ENCODE measurements at places on chromosomes 1 and 21. TPM values are rescaled to one million over a fixed set of nuclear protein-coding genes. Genes with fewer than 3 reads are reported as not detected.

The LAMC2 gene
- total RNA-seq: 498 TPM

DNA sequence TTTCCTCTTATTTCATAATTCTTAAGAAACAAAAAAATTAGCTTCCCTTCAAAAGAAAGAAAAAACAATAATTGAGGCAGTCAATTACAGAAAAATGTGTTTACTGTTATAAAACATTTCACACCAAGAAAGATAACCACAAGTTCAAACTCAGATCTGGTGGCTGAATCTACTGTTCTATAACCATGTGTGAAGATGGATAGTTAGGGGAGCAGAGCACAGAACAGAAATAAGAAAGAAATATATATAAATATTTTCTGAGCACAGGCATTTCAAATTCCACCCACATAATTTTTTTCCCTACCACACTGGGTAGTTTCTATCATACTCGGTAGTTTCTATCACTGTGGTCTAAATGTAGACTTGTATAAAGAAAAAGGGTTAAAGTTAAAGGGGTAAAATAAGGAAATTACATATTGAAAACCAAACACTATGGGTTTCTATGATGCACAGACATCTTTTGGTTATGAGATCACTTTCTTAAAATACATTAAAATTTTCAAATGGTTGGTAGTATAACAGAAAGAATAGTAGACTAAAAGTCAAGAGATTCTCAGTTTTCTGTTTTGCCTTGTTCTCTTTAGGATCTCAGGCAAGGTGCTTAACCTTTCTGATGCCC is 10.8 kb downstream of the LYST start:
- no peak for DNase-seq

DNA sequence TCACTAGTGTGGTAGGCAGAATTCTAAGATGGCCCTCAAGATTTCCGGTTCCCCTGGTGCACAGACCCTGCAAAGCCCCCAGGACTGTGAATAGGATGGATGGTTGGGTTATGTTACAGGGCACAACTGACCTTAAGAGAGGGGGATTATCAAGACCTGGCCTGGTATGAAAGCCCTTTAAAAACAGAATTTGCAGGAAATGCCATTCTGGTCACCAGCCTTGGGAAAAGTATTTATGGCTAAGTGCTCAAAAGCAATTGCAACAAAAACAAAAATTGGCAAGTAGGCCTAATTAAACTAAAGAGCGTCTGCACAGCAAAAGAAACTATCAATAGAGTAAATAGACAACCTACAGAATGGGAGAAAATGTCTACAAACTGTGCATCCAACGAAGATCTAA is 144.7 kb upstream of the EDN2 start:
- DNase-seq: no peak

DNA sequence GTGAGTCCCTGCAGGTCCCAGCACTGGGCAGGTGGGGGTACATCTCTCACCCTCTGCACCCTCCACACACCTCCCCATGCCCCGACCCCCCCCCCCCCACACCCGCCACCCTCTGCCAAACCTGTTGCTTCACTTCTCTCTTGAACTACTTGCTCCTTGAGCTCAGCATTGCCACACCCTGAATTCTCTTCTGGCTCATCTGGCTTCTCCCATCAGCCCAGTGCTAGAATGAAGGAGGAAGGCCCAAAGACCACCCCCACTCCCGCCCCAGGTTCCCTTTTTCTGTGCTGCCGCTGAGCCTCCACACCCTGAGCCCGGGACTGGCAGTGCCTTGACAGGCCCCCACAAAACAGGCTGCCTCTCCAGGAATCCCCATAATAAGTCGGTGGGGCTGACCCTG is 6.4 kb upstream of the TNNI1 start:
- no peak for DNase-seq

The IPO9 gene
- 98.8 TPM for total RNA-seq

The BEND5 gene
- total RNA-seq: not detected

The CAMTA1 gene
- 50.3 TPM for total RNA-seq

DNA sequence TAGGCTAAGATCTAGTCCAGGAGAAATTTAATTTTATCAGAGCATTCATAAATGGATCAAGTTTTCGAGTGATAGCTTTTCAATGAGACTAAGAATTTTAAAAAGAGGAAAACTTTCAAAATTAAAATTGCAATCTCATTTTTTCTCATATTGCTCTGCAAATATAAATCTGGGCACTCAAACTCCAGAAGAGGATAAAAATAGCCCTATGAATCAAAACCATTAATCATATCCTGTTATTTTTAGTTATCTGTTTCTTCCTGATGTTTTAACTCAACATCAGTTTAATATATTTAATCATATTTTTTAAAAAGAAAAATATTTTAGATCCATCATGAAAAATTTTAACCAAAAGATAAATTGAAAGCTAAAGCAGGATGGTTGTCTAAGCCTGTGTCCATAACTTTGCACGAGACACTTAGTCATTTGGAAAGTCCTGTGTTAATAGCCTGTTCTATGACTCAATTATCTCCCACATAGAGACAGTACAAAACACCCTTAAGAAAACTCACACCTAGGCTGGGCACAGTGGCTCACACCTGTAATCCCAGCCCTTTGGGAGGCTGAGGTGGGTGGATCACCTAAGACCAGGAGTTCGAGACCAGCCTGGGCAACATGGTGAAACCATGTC is 17.1 kb upstream of the PRRC2C start:
- DNase-seq: no peak

DNA sequence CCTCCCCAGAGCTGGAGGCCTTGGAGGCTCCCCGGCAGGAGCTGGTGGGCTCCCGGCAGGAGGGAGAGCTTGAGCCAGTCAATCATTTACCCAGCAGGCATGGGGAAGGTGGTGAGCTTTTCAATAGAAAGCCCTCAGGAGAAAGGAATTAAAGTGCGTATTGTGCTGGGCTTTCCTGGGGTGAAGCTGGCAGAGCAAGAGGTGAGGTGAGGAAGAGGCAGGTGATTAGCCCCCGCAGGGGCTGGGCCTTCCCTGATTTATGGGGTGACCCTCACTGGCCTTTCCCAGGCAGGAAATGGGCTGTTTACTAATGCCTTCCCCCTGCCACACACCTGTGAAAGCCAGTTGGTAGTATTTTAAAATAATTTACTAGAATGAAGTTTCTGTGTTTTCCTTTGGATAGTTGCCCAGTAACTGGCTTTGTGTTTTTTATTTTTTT is 25.8 kb downstream of the CLDN14 start:
- DNase-seq: peak; percentile 40
